ENCODE measurements at places on chromosomes 7 and 10.

GRCh38 chr7:149381245-149381644, 79.6 kb downstream of the ZNF777 start:
- peak; percentile 15 for DNase-seq

- no peak for DNase-seq
Observed at GRCh38 chr7:49892481-49892880, 119.0 kb downstream of the VWC2 start.

DNA sequence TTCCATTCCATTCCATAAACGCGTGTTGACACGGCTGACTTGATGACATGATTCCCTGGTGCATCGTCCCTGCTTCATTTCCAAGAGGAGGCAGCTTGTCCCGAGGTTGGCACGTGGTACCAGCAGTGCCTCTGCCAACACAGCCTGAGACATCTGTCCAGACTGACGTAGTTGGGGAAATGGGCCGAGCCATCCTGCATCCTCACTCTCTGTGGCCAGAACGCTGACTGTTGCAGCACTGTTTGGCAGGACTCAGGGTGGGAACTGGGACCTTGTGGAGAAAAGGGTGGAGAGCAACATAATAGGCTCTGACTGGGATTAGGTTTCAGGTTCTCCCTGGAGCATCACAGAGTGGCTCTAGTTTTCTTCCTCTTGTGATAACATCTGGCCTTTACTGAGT, 118.6 kb upstream of the BTBD16 start:
- DNase-seq = no peak

GRCh38 chr7:159078193-159078910, 66.3 kb downstream of the VIPR2 start:
- DNase-seq = no peak

- DNase-seq = no peak
Observed at GRCh38 chr10:73922864-73923133, 11.9 kb downstream of the PLAU start.

DNA sequence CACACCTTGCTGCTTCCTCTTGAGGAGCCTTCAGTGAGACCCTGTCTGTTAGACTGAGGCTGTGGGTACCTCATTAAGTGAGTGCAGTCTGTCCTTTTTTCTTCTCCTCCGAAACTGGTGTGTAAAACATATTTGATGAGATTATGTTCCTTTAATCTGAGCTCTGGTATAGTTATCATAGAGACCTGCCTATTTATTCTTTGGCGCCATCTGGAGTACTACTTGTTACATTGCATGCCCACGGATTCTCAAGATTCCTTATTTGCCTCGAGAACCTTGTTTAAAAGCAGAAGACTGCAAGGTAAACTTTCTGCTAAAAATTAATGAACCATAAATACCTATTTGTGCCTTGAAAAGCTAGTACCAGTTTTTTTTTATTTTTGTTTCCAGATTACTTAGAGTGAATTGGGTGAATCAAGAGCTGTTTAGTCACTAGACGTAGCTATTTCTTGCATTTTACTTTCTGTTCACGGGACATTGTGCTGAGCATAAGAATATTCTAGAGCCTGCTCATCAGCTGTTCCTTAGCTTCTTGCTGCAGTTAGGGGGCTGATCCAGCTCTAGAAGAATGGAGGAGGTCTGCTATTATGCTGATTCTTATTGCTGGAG, 16.9 kb upstream of the STMP1 start:
- DNase-seq = no peak

GRCh38 chr10:91829268-91829667, 31.0 kb downstream of the TNKS2 start:
- DNase-seq = no peak

- DNase-seq = no peak
Observed at GRCh38 chr7:50556247-50556991, 8.8 kb downstream of the DDC start.

Measured in HuH-7.5 (cell line).